CD4-positive, alpha-beta T cell treated with Interferon alpha-2 for 1 hour (primary cell): ENCODE measurements at places on chromosomes 16 and 17.

- DNase-seq = no peak
These were observed 37.8 kb downstream of the KLHDC4 start for GRCh38 chr16:87728026-87728425.

DNA sequence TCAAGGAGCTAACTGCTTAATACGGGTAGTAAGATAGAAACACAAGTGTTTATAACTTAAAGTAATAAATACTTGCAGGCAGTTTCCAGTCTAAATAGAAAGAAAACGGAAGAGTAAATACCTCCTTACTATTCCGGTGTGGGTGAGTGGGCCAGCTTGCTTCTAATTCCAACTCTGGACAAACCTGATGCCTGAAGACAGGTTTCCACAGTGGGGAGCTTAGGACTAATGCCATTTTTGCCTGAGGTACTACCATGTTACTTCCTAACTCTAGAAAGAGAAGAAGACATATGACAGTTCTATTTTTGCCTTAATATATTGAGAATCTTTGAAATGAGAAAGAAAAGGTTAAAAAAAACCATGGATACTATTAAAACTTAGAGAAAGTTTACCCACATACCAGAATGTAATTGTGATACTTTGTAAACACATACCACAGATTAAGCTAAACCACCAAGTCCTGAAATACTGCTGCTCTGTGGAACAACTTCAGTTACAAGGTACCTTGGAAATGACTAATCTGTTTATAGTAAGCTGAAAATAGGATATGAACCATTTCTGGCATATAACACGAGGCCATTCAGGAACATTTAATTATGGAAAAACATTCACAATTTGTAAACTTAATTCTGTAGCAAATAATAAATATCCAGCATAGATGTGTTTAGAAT lies 70.2 kb downstream of the ZZEF1 start:
- no peak for DNase-seq

GRCh38 chr16:57578521-57579360 lies 36.3 kb downstream of the ADGRG5 start:
- DNase-seq = no peak

- peak; percentile 96 for DNase-seq
These were observed 4.2 kb downstream of the NR1D1 start for GRCh38 chr17:40095944-40096791.

DNA sequence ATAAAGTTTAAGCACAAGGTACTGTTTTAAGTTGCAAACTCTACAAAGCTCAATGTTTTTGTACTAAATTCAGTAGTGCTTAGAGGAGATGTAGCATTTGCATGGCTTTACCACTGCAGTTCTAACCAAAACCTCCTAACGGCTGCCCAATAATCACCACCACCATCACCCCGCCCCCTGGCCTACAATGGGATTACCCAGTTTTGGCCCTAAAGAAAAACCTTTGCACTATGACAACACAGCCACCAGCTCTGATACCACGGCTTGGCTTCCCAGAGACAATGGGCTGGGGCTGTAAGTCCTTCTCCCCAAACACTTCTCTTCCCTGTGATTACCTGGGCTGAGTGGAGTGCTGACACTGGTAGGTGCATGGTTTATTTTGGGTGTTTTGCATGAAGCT lies 58.4 kb upstream of the MTMR4 start:
- DNase-seq = no peak

DNA sequence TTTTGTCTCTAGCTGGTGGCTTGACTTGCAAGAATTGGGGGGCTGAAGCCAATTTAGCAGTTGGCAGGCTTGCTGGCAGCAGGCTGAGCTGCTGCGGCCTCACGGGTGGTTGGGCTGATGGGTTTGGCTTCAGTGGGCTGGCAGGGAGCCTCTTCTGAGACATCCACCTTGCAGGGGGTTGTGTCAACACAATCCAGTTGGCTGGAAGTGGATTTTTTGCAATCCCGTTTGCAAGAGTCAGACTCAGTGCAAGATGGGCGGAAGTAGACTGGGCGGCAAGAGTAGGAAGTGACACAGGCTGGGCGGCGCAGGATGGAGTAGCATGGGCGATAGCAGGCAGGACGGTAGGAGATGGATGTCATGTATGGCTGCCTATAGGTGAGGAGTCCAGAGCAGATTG lies 1.5 kb downstream of the KRTAP16-1 start:
- DNase-seq = no peak

GRCh38 chr16:10242097-10242496 lies 59.9 kb upstream of the GRIN2A start:
- no peak for DNase-seq
